ENCODE measurements at places on chromosomes 12 and 14.

- no peak for DNase-seq
Measured at GRCh38 chr14:66859063-66859671, 330.1 kb upstream of the GARIN2 start.

- no peak for DNase-seq
Measured at GRCh38 chr14:42806909-42807315, 1200.2 kb downstream of the LRFN5 start.

- DNase-seq: no peak
Measured at GRCh38 chr12:56766535-56766934, 3.4 kb downstream of the HSD17B6 start.

DNA sequence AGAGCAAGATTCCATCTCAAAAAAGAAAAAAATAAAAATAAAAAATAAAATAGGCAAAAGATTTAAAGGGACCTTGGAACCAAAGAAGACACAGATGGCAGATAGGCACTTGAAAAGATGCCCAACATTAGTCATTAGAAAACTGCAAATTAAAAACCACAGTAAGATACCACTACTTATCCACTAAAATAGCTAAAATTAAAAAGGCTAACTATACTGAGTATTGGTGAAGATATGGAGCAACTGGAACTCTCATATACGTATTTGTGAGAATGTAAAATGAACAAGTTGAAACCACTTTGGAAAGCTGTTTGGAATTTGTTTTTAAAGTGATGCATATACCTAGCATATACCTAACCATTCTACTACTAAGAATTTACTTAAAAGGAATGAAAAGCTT lies 22.3 kb downstream of the BLTP3B start:
- no peak for DNase-seq

DNA sequence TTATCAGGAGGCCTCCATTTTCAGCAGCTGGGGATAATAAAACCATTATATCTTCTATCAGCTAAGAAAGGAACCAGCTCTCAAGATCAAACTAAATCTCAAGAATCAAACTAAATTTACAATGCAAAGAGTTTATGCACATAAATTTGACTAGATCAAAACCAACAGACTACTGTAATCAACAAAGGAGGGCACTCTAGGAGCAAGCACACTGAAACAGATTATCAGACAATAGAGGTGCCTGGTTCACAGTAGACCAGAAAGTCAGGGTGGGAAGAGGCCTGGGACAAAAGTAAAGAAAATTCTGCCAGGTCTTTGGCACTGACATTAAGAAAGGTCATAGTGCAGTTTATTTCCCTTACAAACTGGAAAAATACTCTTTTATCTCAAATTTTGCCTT lies 61.0 kb downstream of the HECTD4 start:
- no peak for DNase-seq

- DNase-seq: no peak
Measured at GRCh38 chr12:29187756-29188155, 38.7 kb downstream of the FAR2 start.

DNA sequence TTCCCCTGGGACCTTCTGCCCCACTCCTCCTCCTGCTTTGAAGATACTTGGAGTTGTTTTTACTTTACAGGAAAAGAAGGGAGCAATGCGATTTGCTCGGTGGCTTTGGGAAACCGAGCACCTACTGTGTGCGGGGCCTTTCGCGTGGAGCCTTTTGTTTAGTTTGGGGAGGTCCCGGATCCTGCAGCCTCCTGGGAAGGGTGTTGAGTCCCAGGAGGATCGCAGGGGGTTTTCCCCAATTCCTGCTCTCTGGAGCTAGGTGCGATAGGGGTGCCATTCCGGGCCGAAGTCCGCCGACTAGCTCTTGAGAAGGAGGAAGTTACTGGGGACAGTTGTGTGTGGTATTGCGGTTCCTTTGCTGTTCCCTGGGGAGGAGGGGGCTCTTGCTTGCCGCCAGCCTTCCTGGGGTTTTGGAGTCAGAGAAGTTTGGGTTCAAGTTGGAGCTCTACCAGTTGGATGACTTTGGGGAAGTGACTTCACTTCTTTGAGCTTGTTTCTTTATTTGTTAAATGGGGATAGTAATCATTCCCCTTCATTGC lies 1.1 kb downstream of the BRI3BP start:
- no peak for DNase-seq

DNA sequence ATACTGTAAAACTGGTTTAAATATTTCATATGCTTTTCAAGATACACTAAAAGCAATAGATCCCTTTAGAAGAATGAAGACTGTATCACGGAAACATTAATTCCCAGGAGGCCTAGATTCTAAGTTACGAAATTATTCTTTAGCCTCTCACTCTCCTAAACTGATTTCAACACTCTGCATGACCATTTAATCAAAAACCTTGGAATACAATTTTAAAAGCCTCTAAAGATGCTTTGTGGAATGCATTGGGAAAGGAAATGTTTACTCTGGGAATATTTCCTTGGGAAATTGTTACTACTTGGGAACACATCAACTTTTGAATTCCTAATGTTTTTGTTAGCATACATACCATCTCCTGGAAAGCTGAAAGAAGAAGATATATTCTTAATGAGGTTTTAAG lies 255.7 kb upstream of the FAR2 start:
- no peak for DNase-seq

DNA sequence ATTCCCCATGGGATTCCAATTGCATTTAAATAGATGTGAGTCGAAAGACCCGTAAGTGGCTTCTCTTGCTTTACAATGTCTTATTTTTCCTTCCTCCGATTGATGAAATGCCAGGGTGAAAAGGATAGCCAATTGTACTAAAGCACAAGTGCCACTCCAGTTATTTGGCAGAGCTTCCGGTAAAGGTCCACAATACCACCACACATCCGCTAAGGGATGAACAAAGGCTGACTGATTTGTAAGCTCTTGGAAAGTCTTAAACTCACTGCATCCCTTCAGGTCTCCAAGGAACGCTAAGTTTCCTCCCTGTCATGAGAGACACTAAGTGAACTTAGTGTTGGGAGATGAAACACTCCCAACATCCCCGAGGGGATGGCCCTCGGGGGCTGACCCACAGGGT lies 21.2 kb upstream of the RNASE1 start:
- DNase-seq: no peak

DNA sequence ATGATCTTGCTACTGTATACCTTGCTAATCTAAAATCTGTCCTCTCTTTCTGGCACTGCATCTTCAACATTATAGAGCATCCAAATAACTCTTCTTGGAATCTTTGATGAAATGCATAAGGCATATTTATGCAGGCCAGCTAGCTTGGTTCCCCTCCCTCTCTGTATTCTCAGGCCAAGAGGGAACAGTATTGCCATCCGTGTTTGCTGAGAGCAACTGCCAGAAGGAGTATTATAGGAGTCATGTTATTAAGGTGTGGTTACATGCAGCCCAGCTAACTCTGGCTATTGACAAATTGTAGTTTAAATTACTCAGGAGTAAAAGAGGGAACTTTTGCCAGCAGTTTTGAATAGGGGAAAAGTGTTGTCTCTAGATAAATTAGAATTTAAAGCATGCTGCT lies 309.3 kb upstream of the E2F7 start:
- DNase-seq: no peak

- DNase-seq: no peak
Measured at GRCh38 chr14:67955261-67955660, 135.7 kb downstream of the RAD51B start.

DNA sequence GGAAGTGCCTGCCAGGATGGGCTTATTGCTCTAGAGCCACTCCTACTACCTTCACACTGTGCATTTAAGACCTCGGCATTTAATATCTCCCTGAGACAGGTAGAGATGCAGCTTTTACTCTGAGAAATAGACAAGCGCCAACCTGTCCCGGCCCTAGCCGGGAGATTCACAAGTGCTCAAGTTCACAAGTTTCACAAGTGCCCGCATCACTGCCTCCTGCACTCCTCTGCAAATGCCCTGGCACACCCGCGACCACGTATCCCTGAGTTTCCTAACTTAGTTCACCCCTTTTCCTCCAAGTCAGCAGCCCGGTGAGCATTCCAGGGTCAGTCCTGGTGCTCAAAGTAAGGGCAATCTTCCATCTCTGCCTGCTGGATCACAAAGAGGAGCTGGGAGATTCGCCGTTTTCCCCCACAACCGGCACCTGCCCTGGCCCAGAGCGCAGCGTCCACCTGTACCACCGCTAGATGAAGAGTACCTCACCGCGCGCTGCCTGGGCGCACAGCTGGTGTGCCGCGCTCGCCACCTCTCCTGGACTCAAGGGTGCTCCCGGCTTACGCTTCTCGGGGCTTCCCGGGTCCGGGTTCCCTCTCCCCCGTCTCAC lies 5.0 kb upstream of the SLC38A4 start:
- DNase-seq: no peak

- DNase-seq: no peak
Measured at GRCh38 chr14:77286576-77286975, 15.6 kb upstream of the NGB start.

DNA sequence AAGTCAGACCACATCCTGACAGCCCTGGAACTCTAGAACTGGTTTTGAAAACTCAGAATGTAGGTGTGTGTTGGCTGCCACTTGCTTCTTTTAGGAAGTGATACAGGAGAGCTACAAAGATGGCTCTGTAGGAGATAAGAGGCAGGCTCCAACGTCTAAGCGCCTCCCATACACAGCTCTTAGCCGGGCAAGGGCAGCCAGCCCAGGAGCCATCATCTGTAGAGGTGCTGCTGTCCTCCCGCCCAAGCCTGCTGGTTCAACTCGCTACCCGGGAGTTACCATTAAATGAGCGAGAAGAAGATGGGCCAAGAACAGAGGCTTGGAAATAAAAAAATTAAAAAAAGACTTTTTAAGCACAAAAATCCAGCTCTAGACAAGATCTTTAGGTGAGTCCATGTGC lies 61.2 kb upstream of the DIO3 start:
- no peak for DNase-seq

DNA sequence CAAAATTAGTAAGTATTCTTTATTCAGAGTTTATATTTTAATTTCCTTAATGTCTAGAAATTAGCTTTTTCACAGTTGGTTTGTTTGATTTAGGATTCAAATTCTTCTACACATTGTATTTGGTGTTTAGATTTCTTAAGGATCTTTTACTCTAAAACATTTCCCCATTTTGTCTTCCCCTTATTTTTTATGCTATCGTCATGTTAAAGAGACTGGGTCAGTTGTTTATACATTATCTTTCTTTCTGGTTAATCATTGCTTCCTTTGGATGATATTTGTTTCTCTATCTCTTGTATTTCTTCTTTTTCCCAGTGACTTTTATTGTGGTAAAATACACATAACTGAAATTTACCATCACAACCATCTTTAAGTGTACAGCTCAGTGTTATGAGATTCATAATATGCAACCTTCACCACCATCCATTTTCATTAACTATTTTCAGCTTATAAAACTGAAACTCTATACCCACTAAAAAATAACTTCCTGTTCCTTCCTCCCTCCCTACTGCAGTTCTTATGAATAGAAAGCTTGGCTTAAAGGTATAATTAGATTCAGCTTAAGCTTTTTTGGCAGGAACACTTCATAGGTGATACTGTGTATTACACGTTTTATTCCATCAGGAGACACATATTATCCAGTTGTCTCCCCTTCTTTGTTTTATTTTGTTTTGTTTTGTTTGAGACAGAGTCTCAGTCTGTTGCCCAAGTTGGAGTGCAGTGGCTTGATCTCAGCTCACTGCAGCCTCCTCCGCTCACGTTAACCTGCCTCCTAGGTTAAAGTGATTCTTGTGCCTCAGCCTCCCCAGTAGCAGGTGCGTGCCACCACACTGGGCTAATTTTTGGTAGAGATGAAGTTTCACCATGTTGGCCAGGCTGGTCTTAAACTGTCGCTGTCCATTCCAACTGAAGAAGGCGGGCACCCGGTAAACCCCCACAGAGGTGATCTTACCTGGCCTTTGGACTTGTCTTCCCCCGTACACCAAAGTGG lies 45.0 kb downstream of the NOPCHAP1 start:
- no peak for DNase-seq

DNA sequence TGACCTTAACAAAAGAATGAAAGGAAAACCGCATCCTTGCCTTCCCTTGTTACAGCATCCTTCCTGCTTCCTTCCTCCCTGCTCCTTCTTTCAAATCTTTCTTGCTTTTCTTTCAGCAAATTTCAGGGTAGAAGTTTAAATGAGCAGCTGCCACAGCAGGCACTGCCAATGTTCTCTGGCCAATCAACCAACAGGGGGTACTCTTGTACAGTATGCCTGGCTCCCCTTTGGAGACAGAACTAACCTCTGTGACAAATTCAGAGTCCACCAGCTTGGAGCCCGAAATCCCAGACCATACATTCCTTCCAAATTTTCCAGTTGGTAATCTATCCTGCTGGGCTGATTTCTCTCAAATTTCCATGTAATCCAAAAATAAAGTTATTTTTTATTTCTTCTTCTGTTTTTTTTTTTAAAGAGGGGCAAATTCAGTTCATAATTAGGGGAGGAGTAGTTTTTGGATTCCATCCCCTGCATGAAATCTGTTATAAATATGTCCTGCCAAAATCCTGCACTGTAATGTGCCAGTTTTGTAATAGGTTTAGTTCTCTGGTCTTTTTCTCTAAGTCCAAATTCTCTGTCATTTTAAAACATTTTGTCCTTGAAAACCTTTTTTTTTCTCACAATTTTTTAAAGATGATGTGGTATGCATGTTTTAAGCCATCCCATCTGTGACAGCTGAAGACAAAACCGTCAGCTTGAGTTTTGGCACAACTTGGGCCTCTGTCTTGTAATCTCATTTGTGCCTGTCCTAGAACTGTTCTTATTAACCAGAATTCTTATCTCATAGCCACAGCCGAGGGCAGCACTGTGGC lies 610.0 kb upstream of the LMO3 start:
- DNase-seq: no peak

DNA sequence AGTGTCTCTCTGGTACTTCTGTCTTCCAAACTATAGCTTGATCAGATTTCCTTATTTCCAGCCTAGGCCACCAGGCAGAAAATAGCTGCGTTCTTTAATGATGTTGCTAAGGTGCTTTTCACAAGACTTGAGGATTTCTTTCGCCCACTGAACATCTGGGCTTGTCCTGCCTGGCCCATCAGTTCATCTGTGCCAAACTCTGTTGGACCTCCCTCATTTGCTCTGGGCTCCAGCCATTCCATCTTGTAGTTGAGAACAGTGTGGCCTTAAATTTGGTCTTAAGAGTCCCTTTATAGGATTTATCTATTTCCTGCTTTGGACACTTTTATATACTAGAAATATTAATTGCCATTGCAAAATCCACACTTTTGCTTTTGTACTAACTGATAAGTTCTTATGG lies 109.6 kb downstream of the TTLL5 start:
- DNase-seq: no peak

DNA sequence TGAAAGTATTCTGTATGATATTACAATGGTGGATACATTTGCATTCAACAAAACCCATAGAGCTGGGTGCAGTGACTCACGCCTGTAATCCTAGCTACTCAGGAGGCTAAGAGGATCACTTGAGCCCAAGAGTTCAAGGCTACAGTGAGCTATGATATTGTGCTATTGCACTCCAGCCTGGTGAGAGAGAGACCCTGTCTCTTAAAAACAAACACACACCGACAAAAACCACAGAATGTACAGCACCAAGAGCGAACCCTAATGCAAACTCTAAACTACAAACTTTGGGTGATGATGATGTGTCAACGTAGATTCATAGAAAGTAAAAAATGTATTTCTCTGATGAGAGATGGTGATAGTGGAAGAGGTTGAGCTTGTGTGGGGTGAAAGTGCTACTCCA lies 8.6 kb downstream of the CAPRIN2 start:
- no peak for DNase-seq
